WTC11 (cell line): ENCODE measurements at places on chromosomes 5 and 9. TPM values are rescaled to one million over a fixed set of nuclear protein-coding genes. Genes with fewer than 3 reads are reported as not detected.
A peak's percentile ranks its signal among the peaks of the same experiment; 100 is the strongest.

GRCh38 chr5:14383923-14384322, 197.7 kb upstream of the OTULINL start:
- no peak for DNase-seq
- H3K27ac ChIP-seq = no peak overlapping the region
- H3K4me3 ChIP-seq = no peak overlapping the region
- no peaks in the 10 kb centered on the region for H3K27me3 ChIP-seq
- peaks cover 35% of the 10 kb centered on the region for H3K36me3 ChIP-seq

DNA sequence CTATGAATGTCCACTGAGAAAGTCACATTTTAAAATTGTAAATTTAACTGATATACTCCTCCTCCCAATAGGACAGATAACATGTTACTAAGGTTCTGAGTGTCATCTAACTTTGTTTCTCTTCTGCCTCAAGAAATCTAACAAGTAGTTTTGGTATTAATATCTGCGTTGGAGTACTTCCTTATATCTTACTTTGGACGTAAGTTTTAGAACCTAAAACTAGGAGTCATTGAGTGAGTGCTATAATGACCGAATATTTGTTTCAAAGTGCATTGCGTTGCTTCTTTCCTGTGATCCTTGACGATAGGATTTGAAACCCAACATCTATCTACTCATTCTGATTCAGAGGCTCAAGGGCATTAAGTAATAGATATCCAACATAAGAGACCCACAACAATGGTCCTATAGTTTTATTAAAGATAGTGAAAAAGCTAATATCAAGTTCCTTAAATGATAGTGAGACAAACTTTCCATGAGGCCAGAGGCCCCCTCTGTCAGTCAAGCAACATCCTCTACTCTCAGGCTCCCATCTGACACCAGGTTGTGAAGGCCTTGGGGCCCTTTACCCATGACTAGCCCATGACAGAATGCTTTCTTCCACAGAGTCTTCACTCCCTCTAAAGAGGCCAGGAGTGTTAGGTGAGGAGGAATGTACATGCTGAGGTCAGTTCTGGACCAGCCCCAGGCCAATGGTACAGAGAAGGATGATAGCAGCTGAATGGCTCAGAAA, 45.3 kb upstream of the MAP3K1 start:
- no peaks in the 10 kb centered on the region for H3K36me3 ChIP-seq
- DNase-seq = no peak
- H3K27me3 ChIP-seq = no peaks in the 10 kb centered on the region
- no peak overlapping the region for H3K4me3 ChIP-seq
- H3K27ac ChIP-seq = no peak overlapping the region

- no peaks in the 10 kb centered on the region for H3K27me3 ChIP-seq
- DNase-seq = no peak
- no peaks in the 10 kb centered on the region for H3K36me3 ChIP-seq
- H3K27ac ChIP-seq = no peak overlapping the region
- H3K4me3 ChIP-seq = no peak overlapping the region
- peaks cover 30% of the 10 kb centered on the region for H3K4me1 ChIP-seq
Observed at GRCh38 chr5:169429044-169429443, 128.1 kb upstream of the SLIT3 start.

GRCh38 chr9:131160416-131161112, 35.2 kb downstream of the NUP214 start:
- no peaks in the 10 kb centered on the region for H3K27me3 ChIP-seq
- no peaks in the 10 kb centered on the region for H3K4me1 ChIP-seq
- no peak overlapping the region for H3K27ac ChIP-seq
- no peak overlapping the region for H3K4me3 ChIP-seq
- DNase-seq = no peak

DNA sequence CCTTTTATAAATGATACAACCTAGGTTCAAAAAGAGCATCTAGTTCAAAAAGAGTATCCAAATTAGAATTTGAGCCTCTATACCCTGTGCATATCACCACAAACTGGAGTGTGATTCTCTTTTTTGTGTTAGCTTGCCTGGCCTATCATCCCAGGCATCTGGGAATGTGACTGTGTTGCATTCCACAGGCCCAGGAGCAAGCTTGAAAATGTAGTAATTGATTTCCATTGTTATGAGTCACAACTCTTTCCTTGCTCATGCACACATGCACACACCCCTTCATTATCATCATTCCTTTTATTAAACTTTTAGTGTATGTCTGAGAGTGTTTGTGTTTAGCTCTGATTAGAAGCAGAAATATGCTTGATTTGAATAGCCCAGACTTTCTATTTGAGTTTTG, 75.2 kb downstream of the FCHO2 start:
- DNase-seq = no peak
- peaks cover 19% of the 10 kb centered on the region for H3K4me1 ChIP-seq
- H3K36me3 ChIP-seq = no peaks in the 10 kb centered on the region; the same call in 1 of the 2 replicates

Gene CCDC192
- 0.52 to 0.69 TPM (median 0.53 TPM) in 3 replicates for total RNA-seq

GRCh38 chr5:138523406-138523805, 19.6 kb downstream of the ETF1 start:
- DNase-seq = no peak
- H3K4me1 ChIP-seq = peaks cover 9% of the 10 kb centered on the region
- H3K4me3 ChIP-seq = no peak overlapping the region
- H3K27me3 ChIP-seq = no peaks in the 10 kb centered on the region
- peak overlapping the region; percentile 52 for H3K27ac ChIP-seq

DNA sequence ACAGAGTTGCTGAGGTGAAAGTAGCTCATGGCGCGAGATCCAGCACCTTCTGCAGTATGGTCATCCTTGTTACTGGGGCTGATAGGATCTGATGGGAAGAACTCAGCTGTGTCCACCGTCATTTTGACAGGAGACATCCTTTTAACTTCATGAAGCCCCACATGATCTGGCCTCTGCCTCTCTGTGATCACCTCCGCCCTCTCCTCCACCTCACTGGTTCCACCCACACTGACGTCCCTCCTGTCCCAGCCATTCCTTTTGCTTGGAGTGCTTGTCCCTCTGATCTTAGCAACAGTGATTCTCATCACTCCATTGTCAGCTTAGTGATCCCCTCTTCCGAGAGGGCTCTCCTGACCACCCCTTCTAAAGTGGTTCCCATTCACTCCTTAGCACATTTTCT, 25.8 kb downstream of the NEUROG1 start:
- H3K36me3 ChIP-seq = no peaks in the 10 kb centered on the region
- no peak for DNase-seq
- H3K4me1 ChIP-seq = peaks cover 17% of the 10 kb centered on the region
- peaks cover 68% of the 10 kb centered on the region for H3K27me3 ChIP-seq
- H3K4me3 ChIP-seq = no peak overlapping the region

Gene ACSL6
- 2.6 to 4.8 TPM (median 3.7 TPM) in 3 replicates for total RNA-seq

Gene DNM1
- 79.0 to 105 TPM (median 92.4 TPM) in 3 replicates for total RNA-seq

DNA sequence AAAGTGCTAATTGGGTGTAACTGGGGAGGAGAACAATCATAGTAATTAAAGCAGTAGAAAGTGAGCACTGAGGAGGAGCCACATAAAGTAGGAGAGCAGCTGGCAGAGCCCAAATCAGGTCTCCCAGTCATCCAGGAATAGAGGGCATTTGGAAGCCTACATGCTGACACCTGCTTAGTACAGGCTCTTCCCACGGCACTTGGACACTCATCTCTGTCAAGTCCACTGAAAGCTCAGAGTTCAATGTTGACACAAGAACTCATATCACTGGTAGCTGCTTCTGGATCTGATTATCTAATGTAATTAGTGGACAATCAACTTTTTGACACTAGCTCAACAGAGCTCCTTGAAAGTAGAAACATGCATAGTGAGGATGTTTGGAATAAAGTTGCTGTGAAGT, 45.9 kb upstream of the PCSK1 start:
- H3K4me1 ChIP-seq = no peaks in the 10 kb centered on the region

DNA sequence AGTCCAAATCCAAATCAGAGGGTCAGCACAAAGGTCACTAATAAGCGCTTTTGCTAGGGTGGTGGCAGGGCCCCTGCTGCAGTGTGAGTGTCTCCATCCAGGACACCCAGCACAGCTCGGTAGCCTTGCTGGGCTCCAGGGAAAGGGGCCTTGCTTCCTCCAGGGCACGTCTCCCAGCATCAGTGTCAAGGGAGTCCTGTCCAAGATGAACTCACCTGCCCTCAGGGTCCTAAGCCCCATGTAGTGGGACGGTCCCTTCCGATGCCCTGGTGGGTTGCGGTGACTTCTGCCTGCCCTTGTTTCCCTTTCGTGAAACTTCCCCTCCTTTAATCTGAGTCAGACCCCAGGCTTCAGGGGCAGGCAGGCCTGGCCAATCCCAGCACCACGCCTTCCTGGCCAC, 101.7 kb downstream of the ZNF354C start:
- no peak overlapping the region for H3K4me3 ChIP-seq
- H3K27ac ChIP-seq = no peak overlapping the region
- no peaks in the 10 kb centered on the region for H3K27me3 ChIP-seq
- peaks cover 7% of the 10 kb centered on the region; the same call in 1 of the 2 replicates for H3K36me3 ChIP-seq
- peak; percentile 4 for DNase-seq
- no peaks in the 10 kb centered on the region for H3K4me1 ChIP-seq

Gene RORB
- total RNA-seq = 4.1 to 8.7 TPM (median 4.5 TPM) in 3 replicates

Gene SLC6A18
- total RNA-seq = not detected in 3 replicates

- no peaks in the 10 kb centered on the region for H3K4me1 ChIP-seq
- H3K36me3 ChIP-seq = no peaks in the 10 kb centered on the region
- H3K27me3 ChIP-seq = no peaks in the 10 kb centered on the region
- H3K27ac ChIP-seq = no peak overlapping the region
- no peak overlapping the region for H3K4me3 ChIP-seq
Observed at GRCh38 chr5:28648108-28648507, 1609.7 kb upstream of the CDH9 start.

Gene DRD1
- total RNA-seq = 0.07 TPM in 2 of 3 replicates, not detected in the other

- no peaks in the 10 kb centered on the region for H3K4me1 ChIP-seq
- DNase-seq = no peak
- no peak overlapping the region for H3K27ac ChIP-seq
- H3K4me3 ChIP-seq = no peak overlapping the region
- no peaks in the 10 kb centered on the region for H3K27me3 ChIP-seq
- no peaks in the 10 kb centered on the region for H3K36me3 ChIP-seq
Observed at GRCh38 chr5:136279314-136279713, 86.0 kb downstream of the TRPC7 start.

- H3K27me3 ChIP-seq = no peaks in the 10 kb centered on the region; the same call in none of the 2 replicates
- H3K4me1 ChIP-seq = peaks cover 43% of the 10 kb centered on the region
- peak overlapping the region; percentile 88 for H3K4me3 ChIP-seq
- peak overlapping the region; percentile 83 for H3K27ac ChIP-seq
Observed at GRCh38 chr5:119452060-119452372, 281 bp upstream of the HSD17B4 start.

DNA sequence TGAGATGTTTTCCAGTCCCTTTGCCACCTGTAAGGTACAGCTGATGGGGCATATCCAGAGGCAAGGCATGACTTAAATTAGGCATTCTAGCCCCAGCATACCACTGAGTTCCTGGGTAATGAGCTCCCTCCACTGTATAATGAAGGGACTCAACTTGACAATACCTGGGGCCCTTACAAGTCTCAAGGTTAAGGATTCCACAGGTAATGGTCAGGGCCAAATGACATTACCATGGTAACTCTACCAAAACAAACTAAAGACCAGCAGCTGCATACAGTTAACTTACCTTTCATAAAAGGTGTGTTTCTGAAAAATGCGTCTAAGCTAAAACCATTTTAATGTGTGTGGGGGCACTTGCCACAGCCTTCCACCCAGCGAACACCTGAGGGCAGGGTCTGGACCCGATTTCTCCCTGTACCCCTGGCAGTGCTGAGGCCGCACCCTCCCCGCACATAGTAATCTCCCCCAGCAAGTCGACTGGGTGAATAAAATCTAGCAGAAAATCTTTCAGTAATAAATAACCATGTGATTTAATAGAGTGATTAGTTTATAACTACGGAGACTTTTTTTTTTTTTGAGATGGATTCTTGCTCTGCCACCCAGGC, 24.2 kb downstream of the CCDC69 start:
- no peak overlapping the region for H3K4me3 ChIP-seq
- H3K36me3 ChIP-seq = no peaks in the 10 kb centered on the region
- DNase-seq = no peak

GRCh38 chr9:81517954-81518353, 171.4 kb downstream of the TLE1 start:
- no peaks in the 10 kb centered on the region for H3K36me3 ChIP-seq
- H3K27ac ChIP-seq = no peak overlapping the region
- H3K4me3 ChIP-seq = no peak overlapping the region
- peaks cover 7% of the 10 kb centered on the region for H3K4me1 ChIP-seq

- no peak overlapping the region for H3K4me3 ChIP-seq
- H3K27ac ChIP-seq = no peak overlapping the region
- H3K4me1 ChIP-seq = peaks cover 4% of the 10 kb centered on the region
- H3K36me3 ChIP-seq = peaks cover 18% of the 10 kb centered on the region
- no peaks in the 10 kb centered on the region for H3K27me3 ChIP-seq
Observed at GRCh38 chr5:81035522-81035921, 75.4 kb downstream of the RASGRF2 start.

GRCh38 chr5:50663636-50664035, 2.8 kb upstream of the PARP8 start:
- peaks cover 18% of the 10 kb centered on the region for H3K4me1 ChIP-seq
- no peak for DNase-seq
- H3K27ac ChIP-seq = no peak overlapping the region
- H3K4me3 ChIP-seq = no peak overlapping the region

DNA sequence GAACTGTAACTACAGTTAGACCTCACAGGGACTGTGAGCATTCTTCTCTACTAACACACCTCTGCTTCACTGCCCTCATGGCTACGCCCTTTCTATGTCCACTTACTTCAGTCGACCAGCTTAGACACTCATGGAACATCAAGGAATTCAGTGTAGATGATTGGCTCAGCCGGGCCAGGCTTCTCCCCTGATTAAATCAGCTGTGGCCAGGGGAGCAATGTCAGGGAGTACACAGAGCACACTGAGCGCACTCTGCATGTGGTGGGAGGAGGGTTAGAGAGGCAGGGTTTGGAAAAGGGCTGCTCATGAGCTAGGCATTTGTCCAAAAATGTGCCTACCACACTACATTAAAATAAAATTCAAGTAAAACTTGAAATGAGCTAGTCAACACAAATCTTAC, 400.5 kb downstream of the ARRDC3 start:
- peaks cover 6% of the 10 kb centered on the region for H3K36me3 ChIP-seq
- no peaks in the 10 kb centered on the region for H3K27me3 ChIP-seq
- peak overlapping the region; percentile 18; the same call in 1 of the 2 replicates for H3K27ac ChIP-seq
- H3K4me3 ChIP-seq = no peak overlapping the region
- H3K4me1 ChIP-seq = no peaks in the 10 kb centered on the region
- DNase-seq = no peak

DNA sequence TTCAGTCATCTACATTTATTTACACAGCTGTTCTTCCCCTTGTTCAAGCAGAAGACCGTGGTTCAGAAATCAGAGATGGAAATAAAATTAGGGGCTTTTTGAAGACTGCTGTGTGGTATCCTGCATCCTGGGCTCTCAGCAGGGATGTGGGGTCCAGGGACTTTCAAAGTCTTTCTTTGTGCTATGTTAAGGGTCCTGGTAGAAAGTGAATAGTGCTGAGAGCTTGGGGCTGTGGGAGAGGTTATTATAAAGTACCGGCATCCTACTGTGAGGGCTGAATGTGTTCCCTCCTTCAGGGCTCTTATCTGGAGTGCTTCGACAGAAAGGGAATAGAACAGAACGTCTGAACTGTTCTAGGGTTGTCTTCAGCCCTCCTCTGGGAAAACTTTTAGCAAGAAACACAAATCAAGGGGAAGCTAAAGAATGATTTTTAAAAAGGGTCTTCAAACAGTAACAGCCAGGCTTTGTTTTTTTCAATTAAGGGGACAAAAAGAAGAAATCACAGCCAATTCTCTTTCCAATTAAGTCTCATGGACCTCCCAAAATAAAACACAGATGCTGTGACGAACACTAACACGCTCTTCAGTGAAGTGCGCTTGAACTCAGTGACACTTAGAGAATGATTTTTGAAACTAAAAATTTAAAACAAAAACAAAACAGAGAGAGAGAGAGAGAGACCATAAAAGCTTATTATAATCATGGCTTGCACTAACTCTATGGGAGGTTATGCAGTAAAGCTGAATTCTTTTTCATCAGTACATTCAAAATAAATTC, 15.7 kb upstream of the SLC1A3 start:
- peaks cover 37% of the 10 kb centered on the region for H3K4me1 ChIP-seq
- H3K36me3 ChIP-seq = no peaks in the 10 kb centered on the region
- peak overlapping the region; percentile 7; the same call in 1 of the 2 replicates for H3K4me3 ChIP-seq
